ENCODE measurements at places on chromosomes 3 and 15.
A peak's percentile ranks its signal among the peaks of the same experiment; 100 is the strongest.

DNA sequence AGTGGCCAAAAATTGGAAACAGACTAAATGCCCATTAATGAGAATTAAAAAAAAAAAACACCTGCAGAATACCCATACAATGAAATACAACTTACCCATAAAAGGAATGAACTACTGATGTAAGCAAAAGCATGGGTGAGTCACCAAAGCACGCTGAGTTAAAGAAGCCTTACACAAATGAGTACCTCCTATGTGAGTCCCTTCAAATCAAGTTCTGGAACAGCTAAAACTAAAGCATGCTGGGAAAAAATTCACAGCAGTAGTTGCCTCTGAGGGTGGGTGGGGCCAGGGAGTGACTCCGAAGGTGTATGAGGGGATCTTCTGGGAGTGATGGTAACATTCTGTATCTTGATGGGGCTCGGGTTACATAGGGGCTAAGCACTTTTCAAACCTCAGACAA is 11.4 kb downstream of the MYO5C start:
- no peak for DNase-seq

- no peak for DNase-seq
These were observed 209.7 kb upstream of the DCBLD2 start for GRCh38 chr3:99111235-99111634.

DNA sequence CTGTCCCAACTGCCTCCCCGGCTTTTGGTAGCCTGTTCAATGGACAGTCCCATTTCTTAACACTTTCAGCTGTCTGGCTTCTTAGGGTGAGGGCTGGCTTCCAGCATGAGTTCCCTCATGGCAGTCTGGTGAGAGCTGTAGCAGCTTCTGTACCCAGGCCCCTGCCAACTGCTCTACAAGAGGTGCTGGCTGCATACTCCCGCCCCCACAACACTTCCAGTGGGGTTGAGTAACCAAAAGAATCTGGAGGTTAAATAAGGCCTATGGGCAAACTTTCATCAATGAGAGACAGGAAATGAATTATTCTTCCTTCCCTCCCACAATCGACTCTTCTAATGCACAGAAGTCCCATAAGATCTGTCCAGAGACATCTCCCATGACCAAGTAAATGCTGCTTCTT is 145.0 kb downstream of the NEK10 start:
- DNase-seq: no peak

DNA sequence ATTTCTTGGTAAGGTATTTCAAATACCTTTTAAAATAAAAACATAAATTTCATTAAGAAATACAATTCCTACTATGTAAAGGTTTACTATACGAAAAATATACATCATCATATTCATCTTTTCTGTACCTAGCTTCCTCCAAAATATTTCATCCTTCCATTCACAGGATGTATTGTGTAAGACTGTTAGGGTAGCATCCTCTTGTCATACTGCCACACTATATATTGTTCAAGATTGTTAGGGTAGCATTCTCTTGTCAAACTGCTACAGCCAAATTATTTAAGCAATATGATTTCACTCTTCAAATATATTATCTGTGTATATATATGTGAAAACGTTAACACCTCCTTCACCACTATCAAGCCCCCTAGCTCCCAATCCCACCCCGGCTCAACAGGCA is 3.5 kb downstream of the RPL22L1 start:
- DNase-seq: no peak

GRCh38 chr15:69114331-69114928 is 46.0 kb upstream of the GLCE start:
- peak; percentile 53 for DNase-seq

- DNase-seq: no peak
These were observed 48.5 kb downstream of the GRIP2 start for GRCh38 chr3:14491396-14492190.

- no peak for DNase-seq
These were observed 545.8 kb upstream of the ADAMTS9 start for GRCh38 chr3:65233561-65233960.

DNA sequence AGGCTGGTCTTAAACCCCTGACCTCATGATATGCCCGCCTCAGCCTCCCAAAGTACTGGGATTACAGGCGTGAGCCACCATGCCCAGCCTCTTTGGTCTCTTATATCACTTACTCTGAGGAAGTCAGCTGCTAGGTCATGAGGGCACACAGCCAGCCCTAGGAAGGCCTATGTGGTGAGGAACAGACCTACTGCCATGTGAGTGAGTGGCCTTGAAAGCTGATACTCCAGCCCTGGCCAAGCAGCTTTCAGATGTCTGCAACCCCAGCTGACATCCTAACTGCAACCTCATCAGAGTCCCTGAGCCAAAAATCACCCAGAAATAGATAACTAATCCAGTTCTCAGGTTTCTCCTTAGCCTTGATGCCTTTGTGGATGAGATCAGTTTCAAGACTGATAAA is 224.3 kb downstream of the EDEM1 start:
- DNase-seq: no peak

GRCh38 chr3:134677196-134677986 is 26.6 kb upstream of the KY start:
- no peak for DNase-seq

DNA sequence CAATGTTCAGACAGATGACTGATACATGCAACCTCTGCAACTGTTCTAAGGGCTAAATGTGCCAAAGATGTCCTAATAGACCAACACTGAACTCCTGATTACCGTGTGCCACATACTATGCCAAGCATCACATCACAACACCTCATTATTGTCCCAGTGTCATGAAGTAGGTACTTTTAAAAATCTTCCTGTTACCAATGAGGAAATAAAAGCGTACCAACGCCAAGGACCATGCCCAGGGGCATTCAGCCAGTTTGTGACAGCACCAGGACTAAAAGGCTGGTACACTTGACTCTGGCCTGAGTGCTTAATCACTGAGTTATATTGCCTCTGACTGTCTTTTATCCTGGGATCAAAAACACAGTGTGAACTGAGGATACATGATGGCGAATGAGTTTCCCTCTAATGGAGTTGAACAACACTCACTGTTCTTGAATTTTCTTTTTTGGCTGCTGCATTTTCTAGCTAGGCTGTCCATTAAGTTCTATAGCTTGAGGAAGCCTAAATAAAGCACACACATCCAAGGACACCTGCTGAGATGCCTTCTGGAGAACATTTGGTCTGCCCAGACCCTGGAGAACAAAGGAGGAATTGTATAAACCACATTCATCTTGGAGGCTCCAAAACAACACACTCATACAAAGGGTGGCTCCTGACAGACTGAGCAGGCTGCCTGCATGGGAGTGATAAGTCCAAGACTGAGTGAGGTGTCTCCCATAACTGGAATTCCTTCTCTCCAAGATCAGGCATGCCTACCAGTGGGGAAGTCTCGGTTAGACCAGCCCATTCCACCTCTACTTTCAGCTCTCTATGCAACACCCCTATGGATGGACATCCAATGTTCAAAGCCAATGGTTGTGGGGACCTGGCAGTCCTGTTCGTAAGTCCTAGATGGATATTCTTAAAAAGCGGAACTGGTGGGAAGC is 126.7 kb upstream of the PRICKLE2 start:
- DNase-seq: no peak

DNA sequence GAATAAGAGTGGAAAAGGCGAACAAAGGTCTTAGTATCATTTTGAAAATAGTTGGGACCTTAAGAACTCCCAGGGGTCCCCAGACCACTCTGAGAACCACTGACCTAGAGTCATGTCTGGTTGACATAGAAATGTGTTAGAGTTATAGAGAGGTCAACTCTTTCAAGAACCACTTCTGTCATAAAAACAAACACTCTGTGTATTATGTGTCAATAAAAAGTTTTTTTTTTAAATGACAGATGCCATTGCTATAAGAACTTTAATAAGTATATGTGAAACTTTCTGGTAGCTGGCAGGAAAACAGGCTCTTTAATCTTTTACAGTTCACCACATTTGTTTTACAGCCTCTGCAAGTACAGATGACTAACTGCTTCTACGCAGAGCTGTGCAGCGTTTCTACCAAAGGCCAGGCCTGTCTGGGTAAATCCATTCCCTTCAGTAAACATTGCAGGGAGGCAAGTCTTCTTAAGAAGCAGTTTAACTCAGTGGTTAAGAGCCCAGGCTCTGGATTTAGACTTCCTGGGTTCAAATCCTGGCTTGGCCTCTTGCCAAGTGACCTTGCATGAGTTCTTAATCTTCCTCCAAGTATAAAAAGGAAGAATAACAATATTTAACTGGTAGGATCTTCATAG is 56.6 kb downstream of the RFTN1 start:
- no peak for DNase-seq

DNA sequence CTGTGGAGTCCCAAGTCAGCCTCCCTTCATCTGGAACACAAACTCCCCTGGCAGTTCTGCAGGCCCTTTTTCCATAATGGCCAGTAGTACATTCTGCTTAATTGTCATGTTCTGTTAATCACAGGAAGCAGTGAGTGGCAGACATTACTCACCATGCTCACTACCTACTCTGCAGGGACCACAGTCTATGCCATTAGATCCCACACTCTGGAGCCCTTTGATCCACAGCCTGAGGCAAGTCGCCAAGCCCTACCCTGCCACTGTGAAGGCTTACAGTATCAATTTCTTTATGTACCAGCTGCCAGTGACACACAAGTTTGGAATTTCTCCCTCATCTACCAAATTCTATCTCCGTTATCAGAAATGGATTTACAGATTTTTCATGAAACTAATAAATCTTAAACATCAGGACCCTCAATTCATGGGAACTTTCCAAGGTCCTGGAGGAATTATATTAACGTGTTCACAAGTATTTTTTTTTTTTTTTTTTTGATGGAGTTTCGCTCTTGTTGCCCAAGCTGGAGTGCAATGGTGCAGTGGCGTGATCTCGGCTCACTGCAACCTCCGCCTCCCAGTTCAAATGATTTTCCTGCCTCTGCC is 20.6 kb upstream of the WWTR1 start:
- DNase-seq: no peak

GRCh38 chr15:48143856-48144255 is 23.1 kb downstream of the SLC24A5 start:
- DNase-seq: no peak

DNA sequence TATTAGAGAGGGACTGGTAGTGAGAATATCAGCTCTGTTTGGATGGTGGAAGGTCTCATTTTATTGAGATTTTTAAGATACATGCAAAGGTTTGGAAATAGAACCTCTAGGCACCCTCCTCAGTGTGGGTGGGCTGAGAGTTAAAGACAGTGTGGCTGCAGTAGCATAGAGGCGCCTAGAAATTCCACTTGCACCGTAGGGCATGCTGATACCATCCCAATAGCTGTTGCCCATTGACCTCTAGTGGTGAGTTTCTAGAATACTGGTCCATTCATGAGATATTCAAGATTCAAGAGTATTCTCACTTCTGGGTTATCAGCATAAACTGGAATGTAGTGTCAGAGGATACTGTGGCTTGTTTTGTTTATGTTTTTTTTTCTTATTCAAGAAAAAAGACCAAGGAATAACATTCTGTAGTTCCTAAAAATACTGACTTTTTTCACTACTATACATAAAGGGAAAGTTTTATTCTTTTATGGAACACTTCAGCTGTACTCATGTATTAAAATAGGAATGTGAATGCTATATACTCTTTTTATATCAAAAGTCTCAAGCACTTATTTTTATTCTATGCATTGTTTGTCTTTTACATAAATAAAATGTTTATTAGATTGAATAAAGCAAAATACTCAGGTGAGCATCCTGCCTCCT is 87.2 kb downstream of the TGFBR2 start:
- DNase-seq: peak; percentile 58

GRCh38 chr15:82970696-82971095 is 15.3 kb upstream of the RAMAC start:
- DNase-seq: no peak

- no peak for DNase-seq
These were observed 81.4 kb downstream of the XRN1 start for GRCh38 chr3:142366434-142366833.

DNA sequence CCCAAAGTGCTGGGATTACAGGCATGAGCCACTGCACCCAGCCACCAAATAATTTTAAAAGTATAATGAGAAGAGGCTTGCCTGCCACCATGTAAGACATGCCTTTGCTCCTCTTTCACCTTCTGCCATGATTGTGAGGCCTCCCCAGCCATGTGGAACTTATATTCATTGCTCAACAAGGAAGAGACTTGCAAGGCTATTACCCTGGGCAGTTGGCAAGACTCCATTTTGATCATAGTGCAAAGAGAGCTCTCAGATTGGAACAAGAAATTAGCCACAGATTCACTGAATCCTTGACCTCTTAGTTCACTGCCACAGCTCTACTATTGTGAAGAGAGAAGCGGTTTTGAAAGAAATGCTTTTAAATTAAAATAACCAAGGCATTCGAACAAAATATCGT is 6.1 kb downstream of the SCAP start:
- no peak for DNase-seq

GRCh38 chr3:175526609-175527280 is 667.6 kb downstream of the NAALADL2 start:
- no peak for DNase-seq

- DNase-seq: no peak
These were observed 413.9 kb downstream of the SHQ1 start for GRCh38 chr3:72434296-72434695.

- DNase-seq: no peak
These were observed 80.3 kb downstream of the PEX5L start for GRCh38 chr3:179956416-179956830.

GRCh38 chr3:77479021-77479420 is 439.1 kb downstream of the ROBO2 start:
- DNase-seq: no peak

- DNase-seq: no peak
These were observed 575.8 kb downstream of the RSL24D1 start for GRCh38 chr15:54620916-54621315.

GRCh38 chr15:91257746-91258414 is 157.8 kb downstream of the SV2B start:
- DNase-seq: no peak

DNA sequence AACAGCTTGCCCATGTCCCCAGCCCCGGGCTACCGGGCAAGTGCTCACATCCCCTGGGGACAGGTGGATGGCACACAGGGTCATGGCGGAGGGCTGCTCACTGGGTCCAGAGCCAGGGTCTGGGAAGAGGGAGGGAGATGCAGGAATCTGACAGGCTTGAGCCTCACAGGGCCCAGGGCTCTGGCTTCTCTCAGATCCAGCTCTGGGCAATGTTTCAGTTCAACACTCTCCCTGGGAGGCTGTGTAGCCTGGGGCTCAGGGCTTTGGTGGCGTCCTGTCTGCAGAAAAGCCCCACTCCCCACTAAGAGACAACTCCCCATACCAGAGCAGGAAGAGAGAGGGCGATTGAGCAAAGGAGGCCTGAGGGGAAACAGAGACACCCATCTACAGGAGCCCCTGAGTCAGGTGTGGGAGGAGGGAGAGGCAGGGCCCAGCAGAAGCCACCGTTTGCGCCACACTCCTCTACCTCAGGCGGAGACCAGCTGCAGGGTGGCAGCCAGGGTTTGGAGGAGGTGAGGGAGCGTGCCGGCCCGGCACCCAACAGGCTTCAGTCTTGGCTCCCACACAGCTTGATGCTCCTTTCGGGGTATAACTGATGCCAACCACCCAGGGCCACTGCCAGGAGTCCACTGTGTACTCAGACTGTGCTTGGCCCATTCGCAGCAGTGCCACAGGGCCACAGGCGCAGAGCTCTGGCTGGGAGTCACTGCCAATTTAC is 16.8 kb upstream of the SRP14 start:
- DNase-seq: no peak

DNA sequence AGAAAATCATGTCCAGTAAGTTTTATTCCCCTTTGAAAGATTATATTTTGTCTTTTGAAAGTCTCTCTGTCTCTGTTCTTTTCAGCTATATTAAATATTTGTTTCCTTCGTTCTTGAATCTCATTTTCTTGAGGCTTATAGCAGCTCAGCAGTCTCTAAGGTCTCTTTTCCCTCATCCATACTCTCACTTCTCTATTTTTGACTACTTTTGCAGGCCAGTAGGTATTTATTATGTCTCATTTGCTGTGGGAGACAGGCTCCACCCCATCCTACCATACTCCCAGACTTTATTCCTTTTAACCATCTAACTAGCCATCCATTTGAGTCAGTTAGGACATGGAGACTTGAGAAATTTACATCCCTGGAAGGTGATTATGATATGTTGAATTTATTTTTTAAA is 71.0 kb downstream of the FILIP1L start:
- DNase-seq: no peak

Measured in right renal pelvis (tissue), 4 donors.